Cardiac muscle cell (in vitro differentiated cells and primary cell): ENCODE measurements at places on chromosomes 4 and X. TPM values are rescaled to one million over a fixed set of nuclear protein-coding genes. Genes with fewer than 3 reads are reported as not detected.

- DNase-seq, result peak; percentile 85
- H3K27ac ChIP-seq, result no peak overlapping the region
- H3K36me3 ChIP-seq, result no peaks in the 10 kb centered on the region
These were observed 11.4 kb upstream of the SLAIN2 start for GRCh38 chr4:48329976-48330375.

GRCh38 chrX:121504153-121504552, 456.7 kb downstream of the GLUD2 start:
- no peaks in the 10 kb centered on the region for H3K4me1 ChIP-seq
- no peaks in the 10 kb centered on the region for H3K36me3 ChIP-seq
- H3K27ac ChIP-seq, result no peak overlapping the region

DNA sequence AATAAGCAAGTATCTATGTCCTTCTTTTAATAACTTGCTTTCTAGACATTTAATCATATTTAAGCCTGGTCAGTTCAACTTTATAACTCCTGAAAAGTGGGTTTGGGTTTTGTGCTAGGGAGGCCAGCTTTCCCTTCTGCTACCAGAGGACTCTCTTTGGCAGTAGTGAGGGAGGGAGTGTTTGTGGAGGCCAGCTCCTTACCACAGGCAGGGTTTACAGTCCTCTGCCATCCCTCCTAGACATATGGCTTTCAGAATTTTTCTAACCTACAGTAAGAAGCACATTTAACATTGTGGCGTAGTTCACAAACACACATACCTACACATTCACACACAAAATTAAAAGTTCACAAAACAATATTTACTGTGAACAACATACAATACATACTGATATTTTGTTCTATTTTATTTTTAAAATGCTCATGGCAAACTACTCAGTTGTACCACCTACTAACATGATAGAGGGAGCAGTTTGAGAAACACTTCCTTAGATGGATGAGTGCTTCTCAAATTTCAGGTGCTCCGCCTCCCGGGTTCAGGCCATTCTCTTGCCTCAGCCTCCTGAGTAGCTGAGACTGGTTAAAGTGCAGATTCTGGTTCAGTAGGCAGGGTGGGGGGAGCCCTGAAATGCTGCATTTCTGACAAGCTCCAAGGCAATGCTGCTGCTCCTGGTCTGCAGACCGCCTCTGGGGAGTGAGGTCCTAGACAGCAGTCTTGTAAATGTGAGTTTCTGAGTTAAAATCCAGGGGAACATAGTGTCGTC, 86.7 kb downstream of the PTTG2 start:
- peaks cover 36% of the 10 kb centered on the region for H3K4me1 ChIP-seq
- DNase-seq, result peak; percentile 33
- H3K4me3 ChIP-seq, result no peak overlapping the region
- no peaks in the 10 kb centered on the region for H3K27me3 ChIP-seq
- peak overlapping the region; percentile 87 for H3K27ac ChIP-seq

DNA sequence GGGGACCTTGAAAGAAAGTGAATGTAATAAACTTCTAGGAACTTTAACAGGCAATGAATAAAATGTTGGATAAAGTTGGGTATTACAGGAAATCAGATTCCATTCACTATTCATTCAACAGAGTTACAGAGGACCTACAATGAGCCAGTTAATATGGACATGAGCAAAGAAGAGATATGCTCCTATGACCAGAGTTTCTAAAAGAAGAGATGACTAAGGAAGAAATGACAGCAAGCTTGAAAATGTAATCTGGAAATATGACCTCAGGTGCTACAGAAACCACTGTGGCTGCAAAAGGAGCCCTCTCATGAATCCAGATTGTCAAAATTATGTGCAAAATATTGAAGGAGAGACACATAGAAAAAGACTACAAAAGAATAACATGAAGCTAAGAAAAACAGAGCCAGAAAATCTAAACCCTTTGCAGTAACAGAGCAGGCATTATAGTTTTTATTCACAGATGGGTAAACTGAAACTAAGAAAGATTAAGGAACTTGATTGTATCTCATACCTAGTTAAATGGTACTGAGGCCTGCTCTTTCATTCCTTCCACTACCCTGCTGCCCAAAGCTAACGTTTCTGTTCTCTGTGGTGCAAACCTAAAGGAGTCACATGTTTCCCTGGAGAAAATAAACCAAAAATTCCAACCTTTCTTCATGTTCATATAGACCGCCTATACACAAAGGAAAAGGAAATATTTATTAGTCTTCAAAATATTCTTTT, 378.3 kb downstream of the GBA3 start:
- H3K4me1 ChIP-seq, result no peaks in the 10 kb centered on the region
- peaks cover 5% of the 10 kb centered on the region for H3K27me3 ChIP-seq
- DNase-seq, result no peak

The P2RY8 gene
- not detected in 2 replicates for total RNA-seq

The RASSF6 gene
- total RNA-seq, result not detected in 2 replicates
